ENCODE measurements at places on chromosomes 4 and X.

DNA sequence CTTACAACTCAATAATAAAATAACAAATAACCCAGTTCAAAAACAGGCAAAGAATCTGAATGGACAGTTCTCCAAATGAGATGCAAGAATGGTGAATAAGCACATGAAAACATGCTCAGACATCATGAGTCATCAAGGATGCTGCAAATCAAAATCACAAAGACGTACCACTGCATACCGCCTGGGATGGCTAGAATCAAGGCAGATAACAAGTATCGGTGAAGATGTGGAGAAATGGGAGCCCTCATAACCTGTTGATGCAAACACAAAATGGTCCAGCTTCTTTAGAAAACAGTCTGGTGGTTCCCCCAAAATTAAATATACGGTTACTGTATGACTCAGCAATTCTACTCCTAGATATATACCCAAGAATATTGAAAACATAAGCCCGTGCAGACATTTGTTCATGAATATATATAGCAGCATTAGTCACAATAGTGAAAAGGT lies 32.5 kb downstream of the AKAP4 start:
- no peak for DNase-seq

- DNase-seq = no peak
These were observed 19.7 kb downstream of the ZFP42 start for GRCh38 chr4:188015025-188015940.

DNA sequence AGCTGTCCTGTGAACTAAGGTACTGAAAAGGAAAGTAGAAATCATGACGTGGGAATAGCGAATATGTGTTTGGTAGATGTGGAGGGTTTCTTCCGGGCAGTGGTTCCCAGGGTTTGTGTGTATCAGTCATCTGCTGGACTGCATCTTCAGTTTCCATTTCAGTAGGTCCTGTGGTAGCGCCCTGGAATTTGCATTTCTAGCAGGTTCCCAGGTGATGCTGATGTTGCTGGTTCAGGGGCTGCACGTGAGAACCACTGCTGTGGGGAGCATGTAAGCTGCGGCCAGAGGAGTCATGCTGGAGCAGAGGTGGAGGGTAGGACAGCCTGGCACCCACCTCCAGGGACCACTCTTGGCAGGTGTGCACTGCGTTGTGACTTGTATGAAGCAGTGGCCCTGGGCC lies 47.1 kb downstream of the ARHGAP10 start:
- DNase-seq = no peak

DNA sequence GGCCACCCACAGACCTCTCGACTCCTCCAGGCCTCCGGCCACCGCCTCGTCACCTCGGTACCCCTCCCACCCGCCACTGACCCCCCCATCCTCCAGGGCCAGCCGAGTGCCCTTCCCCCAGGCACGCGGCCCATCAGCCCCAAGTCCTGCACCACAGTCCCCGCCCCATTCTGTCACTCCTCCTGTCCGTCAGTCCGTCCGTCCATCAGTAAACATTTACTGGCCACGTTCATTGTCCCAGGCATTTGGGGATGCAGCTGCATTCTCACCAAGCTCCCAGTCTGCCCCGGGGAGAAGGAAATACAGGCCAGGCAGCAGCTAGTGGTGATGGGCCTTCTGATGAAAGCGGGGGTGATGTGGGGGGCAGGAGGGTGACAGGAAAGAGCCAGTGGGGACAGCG lies 35.3 kb upstream of the FGFR3 start:
- no peak for DNase-seq

DNA sequence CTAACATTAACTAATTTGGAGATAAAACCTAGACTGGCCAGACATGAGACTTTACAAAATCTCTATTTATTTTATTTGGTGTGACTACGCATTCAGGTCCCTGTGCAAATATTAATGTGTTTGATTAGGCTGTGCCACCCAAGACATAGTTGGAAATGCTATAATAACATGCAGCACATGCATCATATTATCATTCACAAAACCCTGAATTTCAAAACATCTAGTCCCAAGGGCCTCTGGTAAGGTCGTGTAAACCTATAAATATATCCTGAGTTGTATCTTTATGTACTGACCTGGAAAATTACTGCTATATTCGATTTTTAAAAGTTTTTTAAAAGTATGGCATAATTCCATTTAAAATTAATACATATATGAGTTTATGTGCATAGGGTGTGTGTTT lies 47.1 kb upstream of the FAT4 start:
- DNase-seq = no peak

DNA sequence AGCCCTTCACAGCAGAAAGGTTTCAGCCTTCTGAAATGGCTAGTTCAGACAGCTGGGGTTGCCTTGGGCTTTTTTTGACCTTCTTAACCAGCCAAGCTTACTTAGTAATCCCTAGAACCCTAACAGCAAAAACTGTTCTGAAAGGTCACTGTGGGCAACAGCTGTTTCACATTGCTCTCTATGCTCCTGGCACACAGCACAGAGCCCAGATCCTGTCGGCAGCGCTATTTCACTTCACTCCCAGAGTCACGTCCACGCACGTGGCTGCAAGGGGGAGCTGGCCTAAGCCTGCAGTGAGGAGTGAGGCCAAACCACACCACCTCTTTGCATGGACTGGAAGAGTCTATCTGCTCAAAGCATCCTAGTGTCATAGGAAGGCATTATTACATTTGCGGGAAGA lies 32.0 kb upstream of the STS start:
- DNase-seq = no peak

GRCh38 chrX:4909348-4909747 lies 1195.9 kb upstream of the PRKX start:
- no peak for DNase-seq

- no peak for DNase-seq
These were observed 92.6 kb downstream of the TSPAN5 start for GRCh38 chr4:98565681-98566301.

GRCh38 chrX:15755091-15755490 lies 17.0 kb downstream of the CA5B start:
- DNase-seq = no peak

GRCh38 chr4:6641164-6641970 lies 882 bp downstream of the MRFAP1 start:
- DNase-seq = peak; percentile 52

GRCh38 chr4:158860856-158861255 lies 92.0 kb downstream of the FNIP2 start:
- no peak for DNase-seq

DNA sequence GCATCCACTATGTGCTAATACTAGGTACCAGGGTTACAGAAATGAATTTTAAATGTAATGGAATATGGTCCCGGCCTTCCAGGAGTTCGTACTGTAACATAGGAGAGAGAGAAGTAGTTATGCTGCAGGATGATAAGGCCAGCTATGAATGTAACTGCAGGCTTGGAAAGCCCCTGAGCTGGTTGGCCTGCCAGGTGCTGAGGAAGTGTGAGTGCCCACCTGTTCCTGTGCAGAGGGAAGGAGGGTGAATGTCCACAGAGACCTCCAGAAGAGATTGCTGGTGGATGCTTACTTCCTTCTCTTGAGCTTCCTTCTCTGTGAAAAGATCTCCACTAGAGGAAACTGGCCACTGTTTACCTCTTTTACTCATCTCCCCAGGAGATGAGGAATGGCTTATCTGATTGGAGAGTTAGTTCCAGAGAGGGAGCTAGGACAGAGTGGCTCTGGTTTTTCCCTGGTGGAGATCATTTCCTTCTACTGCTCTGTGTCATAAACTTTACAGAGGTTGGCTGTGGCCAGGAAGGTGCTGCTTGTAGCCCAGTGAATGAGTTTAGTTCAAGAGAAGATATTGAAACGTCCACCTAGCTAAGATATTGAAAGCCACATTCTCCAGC lies 114.0 kb upstream of the LNX1 start:
- DNase-seq = no peak

- DNase-seq = no peak
These were observed 159.1 kb downstream of the AFF2 start for GRCh38 chrX:148659481-148659880.

- DNase-seq = no peak
These were observed 182.5 kb upstream of the GALNT7 start for GRCh38 chr4:172986114-172986513.

GRCh38 chr4:78737035-78737434 lies 39.1 kb upstream of the BMP2K start:
- no peak for DNase-seq

DNA sequence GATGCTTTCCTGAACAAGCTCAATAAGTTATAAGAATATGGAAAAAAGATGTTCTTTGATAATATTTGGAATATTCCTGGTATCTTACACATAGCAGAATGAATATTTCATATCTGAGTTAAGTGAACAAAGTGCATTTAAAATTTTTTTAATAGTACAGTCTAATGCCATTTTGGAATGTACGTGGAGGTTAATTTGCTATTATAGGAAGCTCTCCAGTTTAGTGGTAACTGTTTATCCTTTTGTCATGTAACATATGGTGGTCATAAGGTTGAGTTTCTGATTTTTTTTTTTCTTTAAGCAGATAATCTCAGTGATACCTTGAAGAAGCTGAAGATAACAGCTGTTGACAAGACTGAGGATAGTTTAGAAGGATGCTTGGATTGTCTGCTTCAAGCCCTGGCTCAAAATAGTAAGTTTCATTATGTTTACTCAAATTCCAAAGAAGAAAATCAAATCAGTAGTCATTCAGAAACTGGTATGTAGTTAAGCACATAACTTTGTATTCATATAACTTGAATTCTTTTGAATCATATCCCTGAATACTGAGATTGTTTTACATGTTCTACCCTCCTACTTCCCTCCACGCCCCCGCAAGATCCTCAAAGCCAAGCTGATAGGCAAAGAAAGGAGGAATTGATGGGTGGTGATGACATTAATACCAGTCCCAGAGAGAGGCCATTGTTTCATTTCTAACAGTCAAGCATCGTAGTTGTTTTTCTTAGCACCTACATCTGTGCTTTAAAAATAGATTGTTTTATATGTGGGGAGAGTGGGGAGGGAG lies 32.1 kb downstream of the RAP1GDS1 start:
- no peak for DNase-seq

GRCh38 chr4:2469192-2469984 lies 482 bp downstream of the RNF4 start:
- DNase-seq = peak; percentile 81

All from stimulated activated naive CD8-positive, alpha-beta T cell treated with anti-CD3 and anti-CD28 coated beads, Interleukin-15, Interleukin-2, amounts not matched to agents 100 U/mL and 50 U/mL, for 24 hours (primary cell).